CD4-positive, alpha-beta T cell treated with Interleukin-15 for 4 hours (primary cell): ENCODE measurements at places on chromosomes 11 and 22.

DNA sequence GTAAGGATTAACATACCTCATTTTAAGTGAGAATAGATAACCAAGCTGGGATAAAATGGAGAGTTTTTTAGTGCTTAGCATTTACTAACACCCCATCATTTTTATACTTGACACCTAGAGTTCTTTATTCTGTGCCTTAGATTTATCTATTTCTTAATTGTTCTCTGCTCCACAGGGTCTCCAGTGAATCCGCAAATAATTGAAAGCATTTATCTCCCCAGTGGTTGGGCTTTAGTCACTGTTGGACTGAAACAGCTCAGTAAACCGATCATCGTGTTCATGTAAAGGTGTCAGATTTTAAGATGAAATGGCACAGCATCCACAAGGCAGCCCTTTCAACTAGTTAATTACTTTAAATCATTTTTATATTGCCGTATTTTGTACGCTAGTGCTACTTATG is 17.8 kb upstream of the GRIA4 start:
- no peak for DNase-seq

DNA sequence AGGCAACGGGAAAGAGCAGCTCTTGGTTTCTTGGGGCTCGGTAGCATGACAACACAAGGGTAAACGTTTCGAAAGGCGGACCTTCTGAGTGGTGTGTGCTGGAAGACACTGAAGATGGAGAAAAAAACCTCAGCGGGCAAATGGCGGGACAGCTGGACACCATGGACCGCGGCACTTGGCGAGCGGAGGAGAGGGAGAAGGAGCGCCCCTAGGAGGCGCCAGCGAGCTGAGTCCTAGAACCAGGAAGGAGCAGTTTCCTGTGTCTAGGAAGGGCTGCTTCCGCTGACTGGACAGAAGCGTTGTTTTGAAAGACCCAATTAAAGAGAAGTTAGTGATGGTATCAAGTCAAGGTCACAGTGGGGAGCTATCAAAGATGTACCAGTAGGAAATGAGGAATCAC is 44.0 kb upstream of the OPCML start:
- DNase-seq, result no peak

DNA sequence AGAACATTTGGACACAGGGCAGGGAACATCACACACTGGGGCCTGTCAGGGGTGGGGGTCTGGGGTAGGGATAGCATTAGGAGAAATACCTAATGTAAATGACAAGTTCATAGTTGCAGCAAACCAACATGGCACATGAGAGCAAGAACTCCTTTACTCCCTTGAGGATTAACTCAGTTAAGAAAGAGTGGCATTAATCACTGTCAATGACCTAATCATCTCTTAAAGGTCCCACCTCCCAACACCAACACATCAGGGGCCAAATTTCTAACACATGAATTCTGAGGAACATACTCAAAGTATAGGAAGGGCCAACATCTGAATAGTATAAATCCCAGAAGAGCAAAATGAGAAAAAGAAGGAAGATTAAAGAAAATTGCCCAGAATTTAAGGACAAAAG is 272.9 kb downstream of the SWAP70 start:
- no peak for DNase-seq

DNA sequence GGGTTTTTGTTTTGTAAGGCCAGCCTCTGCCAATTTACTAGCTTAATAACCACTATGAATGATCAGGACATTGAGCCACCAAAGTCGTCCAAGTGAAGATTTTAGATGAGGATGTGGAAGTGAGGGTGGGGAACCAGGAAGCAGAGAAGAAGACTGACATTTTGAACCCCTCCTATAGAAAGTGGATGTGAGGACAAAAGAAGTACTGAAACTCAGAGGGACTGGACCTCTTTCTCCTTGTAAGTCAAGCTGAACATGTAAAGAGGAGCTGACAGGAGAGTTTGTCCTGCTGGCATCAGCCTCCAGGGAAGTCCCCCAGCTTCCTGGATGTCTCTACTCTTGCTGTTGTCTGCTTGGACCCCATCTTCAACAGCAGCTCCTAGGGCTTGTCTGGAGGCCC is 338.2 kb upstream of the NCAM1 start:
- DNase-seq, result no peak

- DNase-seq, result no peak
Observed at GRCh38 chr11:6771926-6772893, at the start of gene OR2AG2. OR2AG2 (minus strand) TSS chr11:6771976; CDS start chr11:6768957, 3,019 bp downstream.

- DNase-seq, result no peak
Observed at GRCh38 chr11:117089685-117090084, 8.5 kb downstream of the SIK3 start.

GRCh38 chr11:14418801-14419417 is 59.9 kb upstream of the RRAS2 start:
- DNase-seq, result no peak

DNA sequence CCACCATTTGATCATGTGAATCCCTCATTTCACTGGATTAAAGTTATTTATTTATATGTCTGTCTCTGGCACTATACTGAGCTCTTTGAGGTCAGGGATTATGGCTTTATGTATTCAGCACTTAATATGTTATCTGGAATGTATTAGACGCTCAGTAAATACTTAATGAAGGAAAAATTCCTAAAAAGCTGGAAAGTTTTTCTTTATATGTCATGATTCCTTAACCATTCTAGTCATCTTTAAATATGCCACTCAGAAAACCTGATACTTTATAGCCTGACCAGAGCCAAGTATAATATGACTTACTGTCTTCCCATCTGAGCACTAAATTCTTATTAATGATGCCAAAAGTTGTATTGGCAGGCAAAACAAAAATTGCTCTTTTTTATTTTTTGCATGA is 27.1 kb downstream of the RNF169 start:
- DNase-seq, result no peak

DNA sequence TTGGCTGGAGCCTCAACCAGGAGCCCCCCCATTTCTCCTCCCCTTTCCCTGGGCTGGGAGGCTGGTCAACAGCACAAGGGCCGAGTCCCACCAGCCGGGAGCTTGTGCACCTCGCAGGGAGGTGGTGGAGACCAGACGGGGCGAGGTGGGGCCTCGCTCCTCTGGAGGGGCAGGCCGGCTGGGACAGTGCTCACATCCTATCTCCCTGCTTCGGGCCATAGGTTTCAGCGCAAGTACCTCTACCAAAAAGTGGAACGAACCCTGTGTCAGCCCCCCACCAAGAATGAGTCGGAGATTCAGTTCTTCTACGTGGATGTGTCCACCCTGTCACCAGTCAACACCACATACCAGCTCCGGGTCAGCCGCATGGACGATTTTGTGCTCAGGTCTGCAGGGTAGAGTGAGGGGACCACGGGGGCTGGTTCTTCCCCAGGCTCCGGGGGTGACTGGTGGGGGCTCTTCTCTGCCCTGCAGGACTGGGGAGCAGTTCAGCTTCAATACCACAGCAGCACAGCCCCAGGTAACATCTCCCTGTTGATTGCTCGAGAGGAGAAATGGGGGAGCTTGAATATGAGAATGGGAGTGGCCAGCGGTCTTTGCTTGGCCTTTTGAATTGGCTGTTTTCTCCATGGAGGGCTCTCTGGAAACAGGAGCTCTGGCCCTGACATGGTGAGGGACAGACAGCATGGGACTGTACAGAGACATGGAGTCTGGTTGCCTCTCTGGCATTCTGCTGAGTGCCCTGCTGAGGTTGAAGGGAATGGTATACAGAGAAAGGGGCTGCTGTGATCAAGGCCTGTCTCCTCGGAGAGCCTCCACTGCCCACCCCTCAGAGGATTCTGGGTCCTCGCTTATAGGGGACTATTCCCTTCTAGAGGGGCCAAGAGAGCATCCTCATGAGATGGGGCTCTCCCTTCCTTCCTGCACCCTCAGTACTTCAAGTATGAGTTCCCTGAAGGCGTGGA is 3.3 kb downstream of the SIDT2 start:
- DNase-seq, result no peak

DNA sequence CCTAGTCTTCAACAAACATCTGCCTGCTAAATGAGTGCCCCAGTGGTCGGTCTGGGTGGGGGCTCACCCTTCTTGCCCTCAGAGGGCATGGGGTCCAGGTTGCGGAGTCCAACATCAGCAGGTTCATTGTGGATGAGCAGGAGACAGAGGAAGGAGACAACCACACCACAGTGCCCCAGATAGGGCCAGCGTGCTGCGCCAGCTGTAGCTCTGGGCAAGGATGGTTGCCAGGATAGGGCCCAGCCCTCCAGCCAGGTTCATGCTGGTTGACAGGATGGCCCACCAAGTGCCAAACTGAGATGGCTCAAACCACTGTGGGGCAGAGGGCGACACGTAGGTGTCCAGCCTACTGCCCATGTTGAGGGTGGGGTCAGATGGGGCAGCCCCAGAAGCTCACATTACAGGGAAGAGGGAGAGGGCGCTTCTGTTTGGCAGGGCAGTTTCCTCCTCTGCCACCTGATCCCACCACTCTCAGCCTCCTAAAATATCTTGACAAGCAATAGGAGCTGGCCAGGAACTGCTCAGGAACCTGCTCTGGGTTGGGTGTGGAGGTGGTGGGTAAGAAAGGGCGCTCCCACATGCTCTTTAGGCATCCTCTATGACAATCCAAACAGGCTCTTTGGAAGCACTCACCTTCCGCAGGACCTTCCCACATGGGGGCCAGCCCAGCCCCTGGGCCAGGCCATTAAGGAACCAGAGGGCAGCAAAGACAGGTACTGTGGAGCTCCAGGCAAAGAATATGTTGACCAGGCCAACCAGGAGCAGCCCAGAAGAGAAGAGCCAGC is 2.9 kb downstream of the SLC37A4 start:
- no peak for DNase-seq

DNA sequence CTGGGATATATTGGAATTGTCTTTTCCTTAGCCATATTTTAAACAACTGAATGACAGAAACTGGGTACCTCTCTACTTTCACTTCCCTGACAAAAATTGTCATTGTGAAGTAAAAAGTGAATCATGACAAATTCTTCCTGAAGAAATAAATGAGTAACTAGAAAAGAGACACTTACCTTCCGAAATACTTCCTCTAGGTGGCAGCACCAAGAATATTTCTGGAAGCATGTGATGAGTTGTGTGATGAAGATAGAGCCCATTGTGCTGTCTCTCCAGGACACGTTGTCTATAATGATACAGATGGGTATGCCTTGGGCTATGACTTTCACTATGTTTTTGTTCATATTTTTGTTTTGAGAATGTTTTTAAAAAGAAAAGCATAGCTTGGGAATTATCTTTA is 21.5 kb downstream of the CASP4 start:
- DNase-seq, result peak; percentile 77

- DNase-seq, result no peak
Observed at GRCh38 chr11:74937696-74938475, 11.0 kb downstream of the XRRA1 start.

DNA sequence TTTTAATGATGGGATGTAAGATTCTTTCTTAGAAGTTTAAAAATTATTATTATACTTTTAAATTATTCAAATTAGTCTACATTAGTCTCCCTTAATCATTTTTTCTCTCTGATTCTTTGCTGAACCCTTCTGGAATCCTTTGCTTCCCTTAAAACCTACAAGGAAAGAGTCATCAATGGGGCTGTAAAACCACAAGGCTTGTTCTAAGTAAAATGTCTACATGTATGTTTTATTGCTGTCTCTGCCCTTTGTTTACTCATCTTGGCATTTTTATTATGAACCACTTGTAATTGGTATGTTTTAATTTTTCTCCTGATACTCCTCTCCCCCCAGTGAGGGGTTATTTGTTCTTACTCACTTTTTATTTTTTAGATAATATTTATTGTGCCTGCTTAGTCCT is 27.4 kb downstream of the FAR1 start:
- no peak for DNase-seq

DNA sequence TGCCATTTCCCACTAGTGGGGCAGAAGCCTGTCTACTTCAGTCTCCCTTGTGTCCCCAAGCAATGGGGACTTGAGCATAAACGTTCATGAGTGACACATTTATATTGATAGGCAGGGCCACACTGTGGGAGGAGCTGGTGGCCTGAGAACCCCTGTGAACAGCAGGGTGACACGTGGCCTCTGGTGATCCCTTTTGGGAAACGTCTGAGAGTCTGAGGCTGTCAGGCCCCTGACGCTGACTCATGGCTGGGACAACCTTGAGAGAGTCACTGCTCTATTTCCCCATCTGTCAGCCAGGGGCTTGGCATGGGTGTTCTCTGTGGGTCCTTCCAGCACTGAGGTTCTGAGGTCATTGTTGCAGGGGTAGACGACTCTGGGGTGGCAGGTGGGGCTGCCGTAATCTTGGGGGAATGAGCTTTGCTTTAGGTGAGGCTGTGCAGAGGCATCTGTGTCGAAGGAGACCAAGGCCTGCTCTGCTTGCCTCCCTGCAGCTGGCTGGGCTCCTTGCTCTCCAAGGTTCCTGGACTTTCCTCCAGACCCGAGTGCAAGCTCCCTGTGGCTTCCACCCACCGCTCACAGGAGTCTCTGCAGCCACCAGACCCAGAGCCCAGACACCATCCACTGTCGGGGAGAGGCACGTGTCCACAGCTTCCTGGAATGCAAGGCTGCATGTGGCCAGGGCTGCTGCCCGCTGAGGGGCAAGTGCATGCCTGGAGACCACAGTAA is 54.7 kb downstream of the SMIM38 start:
- no peak for DNase-seq

GRCh38 chr11:115919341-115920091 is 415.3 kb upstream of the CADM1 start:
- no peak for DNase-seq

DNA sequence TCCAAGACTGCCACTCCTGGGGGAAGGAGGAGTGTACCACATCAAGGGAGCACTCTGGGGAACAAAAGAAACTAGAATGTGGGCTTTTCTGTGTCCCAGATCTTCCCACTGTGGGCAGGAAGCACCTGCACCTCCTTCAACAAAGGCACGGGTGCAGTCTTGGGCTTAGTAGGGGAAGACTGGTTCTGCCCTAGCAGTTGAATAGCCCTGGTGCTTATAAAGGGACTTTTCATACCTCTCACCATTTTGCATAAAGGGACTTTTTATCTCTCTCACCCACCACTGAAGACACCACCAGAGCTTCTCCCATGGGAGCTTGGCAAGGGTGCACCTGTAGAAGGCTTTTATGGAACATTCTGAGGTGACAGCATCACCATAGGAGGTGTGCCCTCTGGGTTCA is 65.8 kb upstream of the MS4A8 start:
- DNase-seq, result no peak
